ENCODE measurements at places on chromosomes 4 and X.

GRCh38 chr4:163707873-163708272 is 213.4 kb downstream of the TMA16 start:
- DNase-seq = no peak

GRCh38 chrX:57379296-57379695 is 92.8 kb downstream of the FAAH2 start:
- no peak for DNase-seq

DNA sequence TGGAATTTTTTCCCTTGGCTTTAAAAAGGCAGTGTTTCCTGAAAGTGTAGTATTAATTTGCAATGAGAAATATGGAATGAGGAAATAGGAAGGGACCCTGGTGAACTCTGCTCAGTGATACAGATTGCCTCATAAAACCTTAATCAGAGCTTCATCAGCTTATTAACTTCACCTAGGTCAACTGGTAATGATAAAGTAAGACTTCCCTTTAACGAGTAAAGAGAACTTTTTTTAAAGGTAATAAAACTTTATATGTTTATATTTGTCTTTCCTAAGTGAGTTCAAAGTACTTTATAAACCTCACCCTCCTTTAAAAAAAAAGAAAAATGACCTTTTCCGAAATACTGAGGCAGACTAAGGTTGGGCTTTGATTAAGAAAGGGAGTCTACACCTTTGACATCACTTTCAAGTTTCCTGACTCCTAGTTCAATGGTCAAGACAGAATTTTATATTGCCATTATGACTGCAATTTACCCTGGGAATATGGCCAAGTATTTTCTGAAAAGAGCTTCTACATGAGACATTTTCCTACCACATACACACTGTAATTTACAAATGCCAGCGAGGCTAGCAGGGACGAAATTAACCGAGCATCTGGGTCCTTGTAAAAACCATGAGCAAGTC is 706.3 kb upstream of the TENM3 start:
- no peak for DNase-seq

- DNase-seq = no peak
Observed at GRCh38 chrX:130139474-130140201, 26.0 kb downstream of the AIFM1 start.

DNA sequence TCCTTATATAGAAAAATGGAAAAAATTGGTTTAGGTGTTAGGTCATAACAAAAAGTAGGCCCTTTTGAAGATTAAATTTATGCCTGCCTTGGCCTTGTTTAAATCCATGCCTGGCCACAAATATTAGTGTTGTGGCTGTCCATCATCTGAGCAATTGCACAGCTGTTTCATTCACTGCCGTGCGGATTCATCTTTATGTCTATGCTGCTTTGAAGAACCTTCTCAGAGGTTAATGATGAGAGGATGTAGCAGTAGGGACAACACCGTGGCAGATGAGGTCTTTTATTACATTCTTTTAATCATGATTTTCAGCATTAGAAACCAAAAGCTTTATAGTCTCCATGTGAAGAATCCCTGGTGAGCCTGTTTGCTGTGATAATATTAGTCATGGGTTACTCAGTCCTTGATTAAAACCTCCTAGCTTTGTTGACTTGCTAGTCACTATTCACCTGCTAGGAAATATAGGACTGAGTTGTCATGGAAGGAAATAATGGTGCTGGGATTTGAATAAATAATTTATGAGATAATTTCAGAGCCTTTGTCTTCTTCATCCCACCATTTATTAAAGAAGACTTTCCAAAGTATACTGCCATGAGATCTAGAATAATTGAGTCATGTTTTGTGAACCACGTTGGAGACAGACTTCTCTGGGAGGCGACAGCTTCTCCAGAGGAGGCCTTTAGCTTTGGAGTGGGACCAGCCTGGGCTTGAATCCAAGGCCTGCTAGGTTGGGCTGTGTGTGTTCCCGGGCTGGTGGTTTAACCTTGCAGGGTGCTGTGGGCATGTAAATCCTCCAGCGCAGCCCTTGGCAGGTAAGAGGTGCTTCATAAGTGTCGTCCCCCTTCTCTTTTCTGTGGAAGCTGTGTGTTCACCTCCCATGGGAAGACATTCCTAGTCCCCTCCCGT is 53.5 kb downstream of the PTTG2 start:
- no peak for DNase-seq

- DNase-seq = no peak
Observed at GRCh38 chr4:147629783-147630730, 12.9 kb downstream of the TMEM184C start.
